Upper lobe of right lung (tissue), 1 donor: ENCODE measurements at places on chromosomes 12 and 14. TPM values are rescaled to one million over a fixed set of nuclear protein-coding genes. Genes with fewer than 3 reads are reported as not detected.

The ERP27 gene
- 9.7 TPM for total RNA-seq

The PAWR gene
- total RNA-seq = 73.5 TPM

The NTN4 gene
- 136 TPM for total RNA-seq

The TPH2 gene
- total RNA-seq = not detected

The CEP290 gene
- total RNA-seq = 11.8 TPM

The KCNH3 gene
- 0.90 TPM for total RNA-seq

The CAPZA3 gene
- total RNA-seq = not detected

The PCNX1 gene
- total RNA-seq = 46.5 TPM

The SLC25A21 gene
- 0.35 TPM for total RNA-seq

The IFNG-AS1 gene
- total RNA-seq = not detected

The GPRC5D gene
- not detected for total RNA-seq

The NKX2-1 gene
- total RNA-seq = 177 TPM

The ACVR1B gene
- total RNA-seq = 33.5 TPM

The SCN8A gene
- total RNA-seq = 1.1 TPM

The C12orf50 gene
- not detected for total RNA-seq

The AQP5 gene
- 14.3 TPM for total RNA-seq

The POTEM gene
- not detected for total RNA-seq

The KLHL33 gene
- 0.29 TPM for total RNA-seq

The PCED1B gene
- total RNA-seq = 7.6 TPM

The GOLGA5 gene
- 31.4 TPM for total RNA-seq

The DGLUCY gene
- total RNA-seq = 77.6 TPM

The TNS2 gene
- 232 TPM for total RNA-seq

The MANSC1 gene
- total RNA-seq = 26.4 TPM

The SDSL gene
- total RNA-seq = 10.7 TPM

The PIWIL1 gene
- not detected for total RNA-seq

The GARIN6 gene
- total RNA-seq = not detected

The KITLG gene
- total RNA-seq = 68.1 TPM

The IL26 gene
- not detected for total RNA-seq

The ITGB7 gene
- 7.7 TPM for total RNA-seq
